Naive thymus-derived CD8-positive, alpha-beta T cell (primary cell): ENCODE measurements at places on chromosomes 7 and 10. TPM values are rescaled to one million over a fixed set of nuclear protein-coding genes. Genes with fewer than 3 reads are reported as not detected.

NPVF gene
- not detected for polyA plus RNA-seq

DNA sequence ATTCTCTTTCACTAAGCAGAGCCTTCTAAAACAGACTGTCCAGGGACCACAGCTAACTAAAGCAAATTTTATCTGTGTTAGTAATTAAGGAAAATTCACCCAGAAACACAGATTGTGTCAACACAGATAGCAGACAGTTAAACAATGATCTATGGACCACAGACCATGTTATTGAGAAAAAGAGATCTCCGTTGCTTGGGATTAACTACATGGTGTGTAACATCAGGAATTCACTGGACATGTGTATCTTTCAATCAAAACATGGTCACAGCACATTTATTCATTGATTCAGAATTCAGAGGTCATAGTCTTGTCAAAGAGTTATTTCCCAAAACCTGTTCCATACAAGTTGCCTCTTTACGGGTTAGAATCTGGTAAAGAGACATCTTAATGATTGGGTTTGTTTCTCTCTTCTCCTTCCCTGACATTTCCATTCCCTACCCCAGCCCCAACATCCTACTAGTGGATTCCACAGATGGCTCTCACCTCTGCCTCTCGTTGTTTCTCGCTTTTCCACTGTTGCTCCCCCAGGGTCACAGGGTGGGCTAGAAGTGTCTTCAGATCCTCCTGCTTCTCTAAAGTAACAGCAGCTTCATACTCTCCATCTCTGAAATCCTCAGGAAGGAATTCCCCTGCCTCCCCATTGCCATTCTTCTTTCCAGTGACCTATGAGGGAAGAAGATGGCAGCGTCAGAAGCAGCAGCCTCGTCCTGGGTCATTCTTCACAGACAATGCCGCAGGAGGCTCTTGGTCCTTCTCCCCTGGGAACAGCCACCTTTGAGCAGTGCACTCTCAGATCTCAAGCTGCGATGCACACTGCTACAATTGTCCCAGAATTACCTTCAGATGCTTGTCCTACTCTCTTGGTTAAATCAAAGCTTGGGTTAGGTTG lies 958 bp downstream of the ANKRD1 start:
- DNase-seq = no peak
- H3K36me3 ChIP-seq = no peaks in the 10 kb centered on the region
- no peaks in the 10 kb centered on the region for H3K4me1 ChIP-seq
- no peaks in the 10 kb centered on the region for H3K27me3 ChIP-seq
- no peak overlapping the region for H3K4me3 ChIP-seq

DNA sequence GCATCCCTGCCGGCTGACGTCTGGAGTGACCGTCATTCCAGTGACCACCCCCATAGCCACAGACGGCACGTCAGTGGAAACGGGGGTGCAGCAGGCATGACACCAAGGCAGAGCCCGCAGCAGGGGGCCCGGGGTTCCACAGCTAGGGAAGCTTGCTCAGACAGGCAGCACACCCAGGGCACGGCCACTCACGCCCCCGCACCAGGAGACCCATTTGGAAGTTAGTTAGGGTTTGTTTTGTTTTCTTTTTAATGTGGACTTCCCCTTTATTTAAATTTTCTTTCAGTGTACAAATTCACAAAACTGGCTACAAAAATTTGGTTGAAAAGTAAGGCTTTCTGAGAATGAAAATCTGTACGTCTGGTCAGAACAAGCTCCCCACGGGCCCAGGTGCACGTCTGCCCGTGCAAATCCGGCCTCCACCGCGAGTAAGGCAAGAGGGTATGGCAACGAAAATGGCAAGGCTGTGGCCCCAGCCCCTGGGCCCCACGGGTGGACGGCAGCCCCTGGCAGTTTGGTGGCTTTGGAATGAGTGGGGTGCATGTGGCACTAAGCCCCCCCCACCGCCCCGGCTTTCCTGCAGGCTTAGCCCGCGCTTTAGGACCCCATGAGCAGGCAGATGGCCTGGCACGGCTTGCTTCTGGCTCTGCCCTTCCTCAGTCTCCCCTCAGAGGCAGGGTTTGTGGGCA lies 124.2 kb downstream of the FAM53B start:
- no peaks in the 10 kb centered on the region for H3K27me3 ChIP-seq
- peaks cover 73% of the 10 kb centered on the region for H3K4me1 ChIP-seq
- no peaks in the 10 kb centered on the region for H3K36me3 ChIP-seq
- H3K4me3 ChIP-seq = peak overlapping the region; percentile 52

- no peak overlapping the region for H3K27ac ChIP-seq
- peaks cover 17% of the 10 kb centered on the region for H3K36me3 ChIP-seq
- no peaks in the 10 kb centered on the region for H3K27me3 ChIP-seq
- no peak for DNase-seq
- peaks cover 75% of the 10 kb centered on the region for H3K4me1 ChIP-seq
These were observed 38.3 kb downstream of the WBP1L start for GRCh38 chr10:102781921-102782557.

- H3K27me3 ChIP-seq = no peaks in the 10 kb centered on the region
- no peaks in the 10 kb centered on the region for H3K36me3 ChIP-seq
- no peak for DNase-seq
- H3K4me3 ChIP-seq = no peak overlapping the region
- H3K27ac ChIP-seq = no peak overlapping the region
These were observed 71.7 kb downstream of the MTURN start for GRCh38 chr7:30206491-30206890.
